Upper lobe of right lung (tissue), 1 donor: ENCODE measurements at places on chromosomes 4 and X.

- no peak overlapping the region for H3K4me3 ChIP-seq
- no peaks in the 10 kb centered on the region for H3K4me1 ChIP-seq
- no peak overlapping the region for H3K27ac ChIP-seq
- peaks cover 15% of the 10 kb centered on the region for H3K27me3 ChIP-seq
These were observed 164.4 kb upstream of the PSAPL1 start for GRCh38 chr4:7598939-7599790.

DNA sequence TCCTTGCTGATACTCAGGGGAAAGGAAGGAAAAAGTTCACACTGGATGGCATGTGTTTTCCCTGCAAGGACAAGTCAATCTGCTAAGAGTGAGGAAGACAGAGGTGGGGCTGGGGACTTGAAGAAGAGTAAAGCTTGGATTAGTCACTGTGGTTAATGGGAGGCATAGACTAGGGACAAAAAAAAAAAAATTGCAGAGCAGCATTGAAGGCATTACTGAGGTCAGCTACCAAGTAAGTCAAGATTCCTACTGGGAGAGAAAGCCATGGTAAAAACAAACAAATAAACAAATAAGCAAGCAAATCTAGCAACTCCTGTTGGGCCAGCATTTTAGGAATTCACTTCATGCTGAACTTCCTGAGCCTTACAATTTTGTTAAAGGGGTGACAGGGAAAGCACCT lies 58.2 kb upstream of the GPC4 start:
- H3K4me1 ChIP-seq = no peaks in the 10 kb centered on the region
- no peaks in the 10 kb centered on the region for H3K36me3 ChIP-seq
- H3K4me3 ChIP-seq = no peak overlapping the region
- H3K27ac ChIP-seq = no peak overlapping the region

- no peak for DNase-seq
- no peaks in the 10 kb centered on the region for H3K36me3 ChIP-seq
- no peak overlapping the region for H3K27ac ChIP-seq
- H3K4me1 ChIP-seq = no peaks in the 10 kb centered on the region
- H3K27me3 ChIP-seq = no peaks in the 10 kb centered on the region
These were observed 44.8 kb upstream of the NEIL3 start for GRCh38 chr4:177264788-177265422.

DNA sequence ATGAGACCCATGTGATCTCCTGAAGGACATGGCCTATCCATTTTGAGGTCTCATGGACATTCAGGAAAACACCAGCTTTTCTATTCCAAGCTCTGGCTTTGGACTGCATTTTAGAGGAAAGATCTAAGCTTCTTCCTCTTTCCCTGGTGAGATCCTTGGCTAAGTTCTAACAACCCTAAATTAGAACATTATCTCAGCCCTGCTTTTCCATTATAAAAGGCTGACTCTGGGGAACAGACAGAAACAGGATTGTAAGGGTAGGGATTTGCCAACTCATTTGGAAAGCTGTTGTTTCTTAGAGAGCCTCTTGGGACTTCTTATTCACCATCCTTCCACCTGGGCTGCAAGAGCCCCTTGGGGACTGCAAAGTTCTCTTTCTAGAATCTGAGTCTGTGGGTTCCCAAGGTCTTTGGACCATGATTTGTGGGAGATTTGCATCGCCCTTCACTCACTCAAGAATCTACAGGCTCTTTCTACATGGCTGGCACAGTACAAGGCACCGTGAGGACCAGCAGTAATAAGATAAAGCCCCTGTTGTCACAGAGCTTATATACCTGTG lies 146.9 kb downstream of the FNIP2 start:
- H3K4me1 ChIP-seq = no peaks in the 10 kb centered on the region
- no peaks in the 10 kb centered on the region for H3K36me3 ChIP-seq
- DNase-seq = no peak

DNA sequence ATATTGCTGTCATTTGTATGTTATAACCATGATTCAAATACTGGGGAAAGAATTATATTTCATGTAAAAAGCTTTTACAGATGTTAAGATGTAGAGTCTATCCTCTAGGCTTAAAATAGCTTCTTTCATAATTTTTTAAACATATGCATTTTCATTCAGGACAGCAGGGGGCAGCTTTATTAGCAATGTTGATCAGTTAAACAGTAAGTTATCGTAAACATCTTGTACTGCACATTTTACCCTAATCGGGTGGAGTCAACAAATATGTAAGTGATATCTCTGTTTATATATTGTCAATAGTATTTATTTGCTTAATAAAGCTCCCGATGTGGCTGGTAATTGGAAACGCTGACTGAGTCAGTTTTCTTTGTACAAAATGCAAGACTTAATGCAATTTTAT lies 142.5 kb upstream of the MED14 start:
- no peak for DNase-seq
- no peaks in the 10 kb centered on the region for H3K4me1 ChIP-seq
- H3K4me3 ChIP-seq = no peak overlapping the region
- no peak overlapping the region for H3K27ac ChIP-seq
- H3K27me3 ChIP-seq = no peaks in the 10 kb centered on the region

GRCh38 chr4:182143086-182143821 lies 99.9 kb upstream of the TENM3 start:
- H3K4me3 ChIP-seq = peak overlapping the region; percentile 53
- H3K27me3 ChIP-seq = peaks cover 81% of the 10 kb centered on the region
- no peak for DNase-seq
- no peak overlapping the region for H3K27ac ChIP-seq
- peaks cover 12% of the 10 kb centered on the region for H3K4me1 ChIP-seq
